ENCODE measurements at places on chromosomes 7 and 10.

- DNase-seq, result no peak
Measured at GRCh38 chr7:10707519-10707918, 266.2 kb upstream of the PHF14 start.

DNA sequence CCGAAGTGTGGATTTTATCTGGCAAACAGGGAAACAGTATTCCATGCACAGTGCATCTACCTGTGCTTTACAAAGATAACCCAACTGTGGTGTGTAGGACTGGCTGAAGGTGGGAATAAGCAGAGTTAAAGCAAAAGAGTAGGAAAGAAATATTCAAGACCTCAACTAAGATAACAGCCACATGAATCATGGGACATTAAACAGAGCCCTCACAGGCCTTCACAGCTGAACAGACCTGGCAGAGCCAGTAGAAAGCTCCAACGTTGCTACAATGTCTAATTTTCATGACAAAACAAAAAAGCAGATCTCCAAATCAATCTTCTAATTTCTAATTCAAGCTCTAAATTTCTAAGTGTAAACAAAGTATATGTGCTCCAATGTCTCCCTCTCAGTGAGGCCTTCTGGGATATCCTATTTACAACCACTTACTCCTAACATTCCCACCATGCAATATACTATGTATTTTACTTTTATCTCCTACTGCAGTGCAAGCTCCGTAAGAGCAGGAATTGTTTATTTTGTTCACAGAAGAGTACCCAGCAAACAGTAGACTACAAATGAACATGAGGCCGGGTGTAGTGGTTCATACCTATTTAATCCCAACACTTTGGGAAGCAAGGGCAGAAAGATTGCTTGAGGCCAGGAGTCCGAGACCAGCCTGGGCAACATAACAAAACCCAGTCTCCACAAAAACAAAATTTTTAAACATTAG lies 63.5 kb downstream of the UBE2H start:
- no peak for DNase-seq

DNA sequence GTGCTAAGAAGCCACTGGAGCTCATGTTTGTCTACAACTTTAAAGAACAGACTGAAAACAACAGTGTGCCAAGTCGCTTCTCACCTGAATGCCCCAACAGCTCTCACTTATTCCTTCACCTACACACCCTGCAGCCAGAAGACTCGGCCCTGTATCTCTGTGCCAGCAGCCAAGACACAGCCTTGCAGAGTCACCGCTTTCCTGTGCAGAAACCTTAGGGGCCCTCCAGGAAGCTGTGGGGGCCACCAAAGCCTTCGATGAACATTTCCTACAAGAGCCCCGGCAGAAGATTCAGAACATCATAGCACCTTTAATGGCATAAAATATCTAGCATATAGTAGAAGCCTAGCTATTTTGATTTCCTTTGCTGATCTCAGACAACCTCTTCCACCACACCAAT lies 88.0 kb upstream of the PRSS58 start:
- no peak for DNase-seq

GRCh38 chr10:86367152-86367951 lies 757 bp upstream of the GRID1 start:
- no peak for DNase-seq

DNA sequence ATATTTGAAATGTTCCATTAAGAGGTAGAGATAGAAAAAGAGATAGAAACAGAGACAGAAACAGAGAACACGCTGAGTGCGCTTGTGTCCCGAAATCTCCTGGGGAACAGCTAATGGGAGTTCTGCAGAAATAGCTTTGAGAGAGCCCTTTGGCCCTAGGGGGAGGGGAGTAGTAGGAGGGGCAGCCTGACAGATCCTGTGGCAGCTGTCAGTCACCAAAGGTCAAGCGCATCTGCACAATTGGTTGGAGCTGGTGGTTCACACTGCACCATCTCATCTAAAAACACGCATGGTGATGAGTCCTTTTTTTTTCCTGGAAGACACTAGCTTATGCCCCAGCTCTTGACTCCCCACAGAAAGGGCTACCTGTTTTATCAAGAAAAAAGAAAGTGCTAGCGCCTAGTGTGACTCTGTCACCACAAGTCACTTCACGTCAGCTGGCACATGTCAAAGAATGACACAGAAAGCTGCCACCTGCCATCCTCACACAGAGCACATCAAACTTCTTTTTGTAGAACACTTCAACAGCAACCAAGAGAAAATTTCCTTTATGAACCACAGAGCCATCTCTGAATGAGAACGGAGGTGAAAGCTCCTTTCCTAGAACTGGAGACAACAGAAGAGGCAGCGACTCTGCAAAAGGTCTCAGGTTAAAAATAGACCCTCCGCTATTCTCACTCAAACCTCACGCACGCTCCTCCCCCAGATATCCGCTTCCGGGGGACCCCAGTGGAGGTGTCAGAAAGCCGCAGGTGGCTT lies 125.7 kb downstream of the GFRA1 start:
- no peak for DNase-seq

DNA sequence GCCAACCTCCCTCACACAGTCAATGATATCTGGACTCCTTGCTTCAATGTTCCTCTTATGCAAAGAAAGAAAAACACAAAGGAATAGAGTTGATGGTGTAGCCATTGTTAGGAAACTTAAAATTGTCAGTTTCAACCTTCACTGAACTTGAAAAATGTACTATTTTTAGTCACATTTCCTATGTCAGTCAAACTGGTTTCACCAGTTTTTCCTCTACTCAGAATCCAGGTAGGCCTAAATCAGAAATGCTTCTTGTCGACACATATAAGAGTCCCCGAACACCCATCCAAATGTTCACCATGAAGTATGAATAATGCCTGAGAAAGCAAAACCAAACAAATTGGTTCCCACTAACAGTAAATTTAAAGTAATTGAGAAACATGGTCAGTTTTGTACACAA lies 42.4 kb upstream of the ZMYND11 start:
- DNase-seq, result no peak

DNA sequence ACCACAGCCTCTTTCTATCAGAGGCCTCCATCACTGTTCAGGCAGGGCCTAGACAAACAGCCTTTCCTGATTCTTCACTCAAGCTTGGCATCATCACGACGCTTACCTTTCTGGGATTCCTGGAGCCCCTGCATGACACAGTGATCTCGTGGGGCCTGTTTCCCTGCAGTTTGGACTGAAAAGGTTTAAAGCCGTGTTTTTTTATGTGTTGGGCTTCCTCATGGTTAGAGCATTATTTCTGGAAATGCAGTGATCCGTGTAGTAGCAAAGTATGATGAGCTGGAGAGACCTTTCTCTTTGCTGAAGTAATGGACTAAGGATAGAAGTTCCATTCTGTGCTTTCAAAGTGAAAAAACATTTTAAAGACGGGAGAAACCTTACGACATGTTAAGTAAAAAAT lies 169.1 kb downstream of the BMPER start:
- no peak for DNase-seq

DNA sequence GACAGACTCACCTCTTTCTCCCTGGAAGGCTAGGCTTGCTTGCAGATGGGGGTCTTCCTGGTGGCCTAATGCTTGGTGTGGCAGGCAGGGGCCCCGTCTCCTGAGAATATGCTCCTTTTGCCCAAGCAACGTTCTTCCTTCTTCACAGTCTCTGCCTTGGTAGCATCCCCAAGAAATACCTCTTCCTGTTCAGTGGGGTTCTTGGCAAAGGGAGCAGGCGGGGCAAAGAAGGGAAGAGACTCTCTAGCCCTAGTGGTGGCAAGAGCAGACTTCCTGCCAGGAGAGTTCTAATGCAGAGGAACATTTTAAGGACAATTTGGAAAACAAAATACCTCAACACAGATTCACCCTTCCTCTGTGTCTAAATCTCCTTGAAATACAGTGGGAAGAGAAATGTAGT lies at the start of gene CLEC5A:
Gene CLEC5A, minus strand, starts transcription at position 179 of the 400 bp plus-strand sequence. CDS start 682 bp downstream, outside the sequence.
- no peak for DNase-seq

DNA sequence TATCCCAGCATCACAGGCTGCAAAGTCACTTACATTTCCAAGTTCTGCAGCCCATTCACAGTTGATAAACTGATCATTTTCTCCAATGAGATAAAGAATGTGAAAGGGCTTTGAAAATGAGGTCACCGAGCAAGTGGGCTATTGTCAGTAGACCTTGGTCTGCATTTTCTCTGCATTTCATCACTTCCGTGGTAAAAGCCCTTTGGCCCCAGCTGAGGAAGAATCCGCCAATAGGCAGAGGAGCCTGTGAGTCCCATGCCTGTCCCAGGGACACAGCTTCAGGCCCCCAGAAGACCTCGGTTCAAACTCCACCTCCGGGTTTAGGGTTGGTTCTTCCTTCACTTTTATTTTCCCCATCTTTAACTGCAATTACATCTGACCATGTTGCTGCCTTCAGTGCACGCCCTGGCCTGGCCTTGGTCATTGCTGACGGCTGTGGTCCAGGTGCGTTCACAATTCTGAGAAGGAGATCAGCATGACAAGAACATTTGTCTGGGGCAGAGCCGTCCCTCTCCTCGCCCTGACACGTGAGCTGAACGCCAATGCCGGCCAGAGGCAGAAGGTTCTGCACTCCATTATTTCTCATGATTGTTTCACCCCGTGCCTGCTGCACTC lies 292.5 kb downstream of the TCERG1L start:
- DNase-seq, result no peak

DNA sequence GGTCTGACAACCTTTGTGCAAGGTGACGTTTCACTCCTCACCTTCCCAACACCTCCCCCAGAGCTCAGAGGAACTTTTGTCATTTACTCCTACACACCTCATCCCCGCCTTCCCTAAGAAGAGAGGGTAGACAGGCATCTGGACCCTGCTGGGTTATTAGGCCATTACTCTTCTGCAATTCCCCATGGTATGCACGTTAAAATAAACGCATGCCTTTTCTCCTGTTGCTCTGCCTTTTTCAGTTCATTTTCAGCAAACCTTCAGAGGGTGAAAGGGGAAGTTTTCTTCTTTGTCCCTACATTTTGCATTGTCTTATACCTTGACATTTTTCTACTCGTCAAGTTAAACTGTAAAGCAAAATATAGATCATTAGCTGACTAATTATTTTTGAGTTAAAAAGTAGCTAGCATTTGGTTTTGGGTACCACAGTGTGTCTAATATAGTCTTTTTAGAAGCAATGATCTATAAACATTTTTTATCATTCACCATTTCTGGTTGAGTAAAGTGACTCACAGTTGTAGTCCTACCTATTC lies 10.5 kb upstream of the EDRF1 start:
- DNase-seq, result no peak

- no peak for DNase-seq
Measured at GRCh38 chr10:33303988-33304387, 30.5 kb downstream of the NRP1 start.

DNA sequence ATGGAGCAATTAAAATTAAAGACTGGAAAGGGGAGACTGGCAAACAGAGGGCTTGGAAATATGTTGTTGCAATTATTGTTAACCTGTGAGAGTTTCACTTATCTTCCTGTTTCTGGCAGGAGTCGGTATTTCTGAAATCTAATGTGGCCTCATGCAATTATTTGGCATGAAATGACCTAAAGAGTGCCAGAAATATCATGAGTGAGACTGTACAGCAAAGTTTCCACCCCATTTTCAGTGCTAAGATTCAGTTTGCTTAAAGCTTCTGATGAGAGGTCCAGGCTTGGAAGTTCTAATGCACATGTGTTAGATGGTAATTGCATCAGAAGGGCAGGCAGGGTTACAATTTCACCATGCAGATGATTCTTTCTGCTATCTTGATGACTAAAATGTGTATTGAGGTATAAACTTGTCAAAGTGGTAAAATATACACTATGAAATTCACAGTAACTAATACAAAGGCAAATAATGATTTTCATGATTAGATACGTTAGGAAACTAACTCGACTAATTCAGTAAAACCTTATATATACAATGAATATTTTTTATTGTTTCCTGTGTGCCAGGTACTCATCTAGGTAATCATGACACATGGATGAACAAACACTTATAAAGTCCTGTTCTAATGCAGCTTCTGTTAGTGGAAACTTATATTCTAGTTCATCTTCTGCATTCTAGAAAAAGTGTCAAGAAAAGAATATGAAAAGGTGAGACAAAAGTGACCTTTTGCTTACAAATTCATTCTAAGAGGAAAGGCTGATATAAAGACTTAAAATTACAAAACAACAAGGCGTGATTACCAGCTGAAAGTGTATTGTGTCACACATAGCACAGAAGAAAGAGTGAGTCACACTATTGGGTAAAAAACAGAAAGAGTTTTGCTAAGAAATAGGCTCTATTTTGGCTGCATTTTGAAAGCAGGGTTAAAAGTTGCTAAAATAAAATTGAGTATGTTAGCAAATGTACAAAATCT lies 533.4 kb upstream of the SEMA3D start:
- no peak for DNase-seq

- DNase-seq, result no peak
Measured at GRCh38 chr10:59808896-59809643, 55.8 kb upstream of the MRLN start.

DNA sequence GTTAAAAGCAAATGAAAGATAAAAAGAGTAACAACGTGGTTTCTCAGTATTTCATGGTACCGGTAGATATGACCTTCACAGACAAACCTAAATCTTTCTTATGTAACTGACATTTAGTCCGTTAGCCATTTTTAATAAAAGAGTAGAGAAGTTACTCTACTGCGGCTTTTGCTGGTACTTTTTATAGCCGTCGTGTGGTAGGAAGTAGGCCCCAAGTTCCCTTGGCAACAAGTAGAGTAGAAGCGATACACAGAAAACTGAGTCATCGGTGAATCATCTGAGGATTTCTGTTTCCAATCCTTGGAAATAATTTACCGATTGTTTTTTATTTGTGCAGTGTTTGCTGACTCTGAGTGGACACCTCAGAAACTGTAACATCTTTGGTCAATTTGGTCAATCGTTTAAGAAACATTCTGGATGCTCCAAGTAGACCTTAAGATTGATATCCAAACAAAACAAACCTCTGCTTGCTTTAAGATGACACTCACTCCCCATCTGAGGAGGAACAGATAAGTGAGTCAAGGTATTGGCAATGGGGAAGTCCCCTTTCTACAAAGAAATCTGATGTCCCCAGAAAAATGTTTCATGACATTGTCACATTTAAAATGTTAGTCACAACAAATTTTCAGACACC lies 63.9 kb upstream of the AHR start:
- DNase-seq, result peak; percentile 90

- no peak for DNase-seq
Measured at GRCh38 chr10:25061125-25061524, 44.7 kb downstream of the THNSL1 start.

- DNase-seq, result no peak
Measured at GRCh38 chr10:33754052-33754451, 419.6 kb upstream of the NRP1 start.

- no peak for DNase-seq
Measured at GRCh38 chr10:117163954-117164548, 26.0 kb upstream of the VAX1 start.

GRCh38 chr10:69715156-69715898 lies 85.3 kb downstream of the FAM241B start:
- DNase-seq, result no peak

GRCh38 chr7:32427769-32428291 lies 62.4 kb downstream of the LSM5 start:
- peak; percentile 36 for DNase-seq

DNA sequence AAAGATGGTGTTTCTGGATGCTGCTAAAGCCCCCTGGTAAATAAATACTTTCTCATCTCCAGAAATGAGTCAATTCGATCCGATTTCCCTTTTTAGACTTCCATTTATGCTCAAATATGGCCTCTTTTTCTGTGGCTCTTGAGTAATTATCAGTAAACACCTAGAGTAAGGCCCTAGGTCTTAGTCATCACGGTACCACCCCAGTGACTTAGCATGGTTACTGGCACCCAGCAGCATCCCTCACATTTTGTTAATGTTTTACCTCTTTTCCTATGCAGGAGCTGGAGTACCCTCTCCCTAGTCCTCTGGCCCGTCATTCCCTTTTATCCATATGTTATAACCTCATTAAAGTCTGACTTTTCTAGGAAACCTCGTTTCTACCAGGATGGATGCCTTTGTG lies 19.5 kb downstream of the CHN2 start:
- DNase-seq, result no peak

GRCh38 chr10:75663947-75664664 lies 232.7 kb downstream of the LRMDA start:
- DNase-seq, result no peak

All from T-helper 1 cell (primary cell).